Adipocyte (in vitro differentiated cells): ENCODE measurements at places on chromosomes 13 and 19.

- DNase-seq: peak; percentile 90
These were observed 18.4 kb upstream of the KCTD15 start for GRCh38 chr19:33778089-33778791.

GRCh38 chr13:33722216-33722915 is 95.6 kb upstream of the RFC3 start:
- DNase-seq: peak; percentile 34

- no peak for DNase-seq
These were observed 2.6 kb downstream of the NR1H2 start for GRCh38 chr19:50378863-50379236.

GRCh38 chr13:72849571-72849970 is 67.6 kb downstream of the PIBF1 start:
- DNase-seq: peak; percentile 24

DNA sequence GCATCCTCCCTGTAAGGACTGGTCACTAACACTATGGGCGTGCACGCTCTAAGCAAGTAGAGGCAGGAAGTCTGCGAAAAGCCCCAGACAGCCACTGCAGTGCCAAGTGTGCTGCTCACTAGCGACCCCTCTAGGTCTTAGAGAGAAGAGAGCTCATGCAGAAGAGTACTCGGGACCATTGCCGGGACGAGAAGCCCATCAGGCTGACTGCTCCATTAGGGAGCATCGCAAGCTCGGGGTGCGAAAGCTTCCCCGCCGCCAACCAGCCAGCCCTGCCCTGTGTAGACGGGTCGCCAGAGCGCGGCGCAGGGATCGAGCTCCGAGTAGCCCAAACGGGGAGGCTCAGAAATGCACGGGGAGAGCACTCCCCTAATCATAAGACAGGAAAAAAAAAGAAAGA is 16.6 kb downstream of the POU4F1 start:
- DNase-seq: no peak

GRCh38 chr13:42849200-42849599 is 67.8 kb downstream of the FAM216B start:
- DNase-seq: no peak

DNA sequence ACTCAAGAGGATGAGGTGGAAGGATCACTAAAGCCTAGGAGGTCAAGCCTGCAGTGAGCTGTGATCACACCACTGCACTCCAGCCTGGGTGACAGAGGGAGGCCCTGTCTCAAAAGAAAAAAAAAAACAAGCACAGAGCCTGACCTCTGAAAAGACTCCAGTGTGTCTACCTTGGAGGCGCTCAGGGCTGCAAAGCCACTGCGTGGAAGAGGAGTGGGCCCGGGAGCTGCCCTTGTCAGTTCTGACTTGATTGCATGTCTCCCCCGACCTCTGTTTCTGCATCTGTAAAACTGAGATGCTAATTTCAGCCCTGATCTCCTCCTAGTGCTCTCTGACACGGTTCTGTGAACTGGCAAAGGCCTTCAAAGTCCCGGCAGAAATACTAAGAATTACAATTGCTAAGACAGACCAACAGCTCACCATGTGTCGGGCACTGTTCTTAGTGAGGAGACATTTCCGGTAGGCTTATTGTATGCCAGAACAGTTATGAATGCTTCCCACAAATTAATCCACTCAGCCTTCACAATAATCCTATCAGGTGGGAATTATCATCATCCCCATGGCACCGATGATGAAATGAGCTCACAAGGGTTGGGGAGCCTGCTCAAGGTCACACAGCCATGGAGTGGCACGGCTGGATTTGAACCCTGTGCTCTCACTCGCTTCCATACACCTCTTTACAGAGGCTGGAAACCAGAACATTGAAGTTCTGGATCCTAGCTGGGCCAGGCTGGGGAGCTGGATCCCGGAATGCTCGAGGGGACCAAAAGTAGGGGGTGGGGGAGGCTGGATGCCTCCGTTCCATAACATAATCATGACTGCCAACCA is 3.5 kb downstream of the AKT2 start:
- DNase-seq: no peak

DNA sequence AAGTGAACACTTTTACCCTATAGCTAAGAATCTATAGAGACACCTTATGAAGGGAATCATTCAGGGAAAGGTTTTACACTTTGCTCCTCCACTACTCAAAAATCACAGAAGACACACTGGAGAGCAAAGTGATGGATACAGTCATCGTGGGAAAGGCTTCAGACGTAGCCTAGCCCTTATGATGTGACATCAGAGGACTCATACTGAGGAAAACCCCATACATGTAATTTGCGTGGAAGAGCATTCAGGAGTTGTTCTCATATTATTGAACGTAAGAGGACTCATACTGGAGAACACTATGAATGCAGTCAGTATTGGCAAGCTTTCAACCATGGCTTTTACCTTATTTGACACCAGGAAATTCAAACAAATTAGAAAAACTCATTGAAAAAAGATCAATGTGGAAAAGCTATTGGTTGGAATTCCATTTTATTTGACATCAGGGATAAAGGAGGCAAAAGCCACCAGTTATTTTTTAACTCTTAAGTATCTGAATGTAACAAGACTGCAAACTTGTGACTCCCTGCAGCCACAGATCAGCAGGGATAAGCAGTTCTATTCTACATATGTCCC is 16.1 kb upstream of the ZNF274 start:
- DNase-seq: no peak

DNA sequence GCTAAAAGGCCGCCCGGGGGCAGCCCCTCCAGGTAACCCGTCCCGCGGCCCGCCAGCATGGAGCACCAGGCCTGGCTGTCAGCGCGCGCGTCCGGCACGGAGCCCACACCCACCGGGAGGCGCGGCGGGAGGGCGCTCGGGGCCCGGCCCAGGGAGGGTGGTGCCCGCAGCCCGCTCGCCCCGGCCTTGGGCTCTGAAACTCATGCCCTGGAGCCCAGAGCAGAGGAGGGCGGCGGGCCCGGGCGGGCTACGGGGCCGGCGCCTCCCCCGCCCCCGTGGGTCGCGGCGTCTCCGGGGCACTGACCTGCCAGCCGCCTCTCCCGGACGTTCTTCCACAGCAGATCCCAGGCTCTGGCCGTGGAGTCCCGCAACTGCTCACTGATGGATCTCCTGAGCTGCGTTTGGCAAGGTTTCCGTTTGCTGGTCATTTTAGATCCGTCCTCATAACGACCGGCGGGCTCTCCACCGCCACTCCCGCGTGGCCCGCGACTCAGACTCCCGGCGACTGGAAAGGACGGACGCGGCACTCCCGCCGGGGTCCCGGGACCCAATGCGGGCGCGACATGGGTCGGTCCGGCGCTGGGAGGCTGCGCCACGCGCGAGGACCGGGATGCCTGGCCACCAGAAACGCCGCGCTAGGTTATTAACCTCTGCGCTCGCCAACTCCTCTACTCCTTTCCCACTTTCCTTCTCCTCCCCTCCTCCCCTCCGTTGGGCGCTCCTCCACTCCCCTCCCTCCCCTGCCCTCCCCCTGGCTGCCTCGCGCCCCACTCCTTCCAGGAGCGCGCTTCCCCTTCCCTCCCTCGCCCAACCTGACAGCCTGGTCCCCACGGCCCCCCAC is 64.7 kb upstream of the STARD13 start:
- DNase-seq: peak; percentile 73

DNA sequence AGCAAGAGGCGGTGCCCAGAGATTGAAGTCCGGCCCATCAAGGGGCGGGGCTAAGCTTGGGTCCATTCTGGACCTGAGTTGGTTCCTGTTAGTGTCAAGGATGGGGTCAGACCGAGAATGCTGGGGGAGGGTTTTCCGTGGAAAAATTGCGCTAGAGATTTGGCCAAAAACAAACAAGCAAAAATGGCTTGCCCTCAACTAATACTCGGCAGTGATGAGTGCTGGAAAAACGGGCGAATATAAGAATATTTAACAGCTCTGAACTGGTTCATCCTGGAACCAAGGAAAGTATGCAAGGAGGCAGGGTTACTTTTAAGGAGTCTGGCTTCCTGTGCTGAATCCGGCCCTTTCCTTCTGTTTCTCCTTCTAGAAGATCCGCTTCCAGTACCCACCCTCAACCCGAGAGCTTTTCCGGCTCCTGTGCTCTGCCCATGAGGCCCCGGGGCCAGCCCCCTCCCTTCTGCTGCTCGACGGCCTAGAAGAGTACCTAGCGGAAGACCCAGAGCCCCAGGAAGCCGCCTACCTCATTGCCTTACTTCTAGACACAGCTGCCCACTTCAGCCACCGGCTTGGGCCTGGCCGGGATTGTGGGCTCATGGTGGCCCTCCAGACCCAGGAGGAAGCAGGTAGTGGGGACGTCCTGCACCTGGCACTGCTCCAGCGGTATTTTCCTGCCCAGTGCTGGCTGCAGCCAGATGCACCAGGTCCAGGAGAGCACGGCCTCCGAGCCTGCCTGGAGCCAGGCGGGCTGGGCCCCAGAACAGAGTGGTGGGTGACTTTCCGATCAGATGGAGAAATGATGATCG is 880 bp downstream of the SWSAP1 start:
- no peak for DNase-seq

GRCh38 chr13:74026753-74027152 is 107.5 kb downstream of the KLF12 start:
- DNase-seq: no peak

DNA sequence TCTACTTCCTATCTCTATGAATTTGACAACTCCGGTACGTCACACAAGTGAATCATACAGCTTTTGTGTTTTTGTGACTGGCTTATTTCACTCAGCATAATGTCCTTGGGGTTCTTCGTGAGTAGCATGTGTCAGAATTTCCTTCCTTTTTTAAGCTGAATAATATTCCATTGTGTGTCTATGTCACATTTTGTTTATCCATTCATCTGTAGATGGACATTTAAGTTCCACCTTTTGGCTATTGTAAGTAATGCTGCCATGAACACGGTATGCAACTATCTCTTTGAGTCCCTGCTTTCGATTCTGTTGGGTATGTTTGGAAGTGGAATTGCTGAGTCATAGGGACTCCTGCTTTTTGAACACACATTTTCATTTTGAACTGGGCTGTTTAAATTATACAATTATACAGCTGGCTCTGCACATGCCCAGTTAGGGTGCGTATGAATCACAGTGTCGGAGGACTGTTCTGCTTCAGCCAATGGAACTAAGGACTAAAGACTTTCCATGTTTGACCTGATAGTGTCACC is 43.0 kb upstream of the C13orf42 start:
- DNase-seq: peak; percentile 36

DNA sequence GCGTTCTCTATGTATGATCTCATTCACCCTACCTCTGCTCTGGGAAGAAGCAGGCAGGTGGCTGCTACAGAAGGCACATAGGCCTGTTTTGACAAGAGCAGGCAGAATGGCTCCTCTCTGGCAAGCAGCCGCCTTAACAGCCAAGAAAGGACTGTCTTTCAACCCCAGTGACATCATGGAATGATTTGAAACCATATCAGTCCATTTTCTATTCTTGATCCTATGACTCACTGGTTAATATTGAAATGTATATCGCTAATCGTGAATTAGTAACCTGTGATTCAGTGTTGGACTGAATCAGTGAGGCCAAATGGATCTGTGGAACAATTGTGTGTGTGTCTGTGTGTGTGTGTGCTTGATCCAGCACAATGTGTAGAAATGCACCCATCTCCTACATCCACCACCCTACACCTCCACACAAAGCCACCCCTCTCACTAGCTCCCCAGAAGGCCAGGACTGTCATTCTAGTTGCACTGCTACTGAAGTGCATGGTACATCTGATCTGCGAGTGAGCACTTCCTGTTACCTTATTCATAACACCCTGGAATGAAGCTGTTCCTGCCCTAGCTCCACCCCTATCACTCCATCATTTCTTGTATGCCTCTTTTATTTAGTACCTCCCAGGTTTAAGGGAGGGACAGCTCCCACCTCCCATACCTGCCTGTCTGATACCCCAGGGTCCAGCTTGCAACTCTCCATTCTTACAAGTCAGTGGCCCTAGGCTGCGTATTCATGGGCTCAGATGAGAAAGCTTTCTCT is 460.0 kb downstream of the FOXO1 start:
- no peak for DNase-seq

DNA sequence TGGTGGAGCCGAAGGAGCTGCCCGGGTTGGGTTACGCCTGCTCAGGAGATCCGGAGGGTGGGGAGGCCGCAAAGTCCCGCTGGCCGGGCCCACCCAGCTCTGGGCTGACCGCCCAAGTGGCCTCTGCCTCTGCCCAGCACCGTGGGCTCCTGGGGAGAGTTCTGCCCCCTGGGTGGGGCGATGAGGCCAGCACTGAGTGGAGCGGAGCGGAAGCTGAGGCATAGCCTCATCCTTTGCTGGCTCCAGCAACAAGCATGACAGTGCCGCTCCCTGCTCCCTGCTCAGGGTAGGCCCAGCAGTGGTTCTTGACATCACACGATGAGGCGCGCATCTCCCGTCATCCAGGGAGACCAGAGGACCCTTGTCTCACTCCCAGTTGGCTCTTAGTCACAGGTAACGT is 22.5 kb downstream of the CCDC8 start:
- DNase-seq: no peak

GRCh38 chr13:51339952-51340732 is 651 bp downstream of the SERPINE3 start:
- DNase-seq: no peak

DNA sequence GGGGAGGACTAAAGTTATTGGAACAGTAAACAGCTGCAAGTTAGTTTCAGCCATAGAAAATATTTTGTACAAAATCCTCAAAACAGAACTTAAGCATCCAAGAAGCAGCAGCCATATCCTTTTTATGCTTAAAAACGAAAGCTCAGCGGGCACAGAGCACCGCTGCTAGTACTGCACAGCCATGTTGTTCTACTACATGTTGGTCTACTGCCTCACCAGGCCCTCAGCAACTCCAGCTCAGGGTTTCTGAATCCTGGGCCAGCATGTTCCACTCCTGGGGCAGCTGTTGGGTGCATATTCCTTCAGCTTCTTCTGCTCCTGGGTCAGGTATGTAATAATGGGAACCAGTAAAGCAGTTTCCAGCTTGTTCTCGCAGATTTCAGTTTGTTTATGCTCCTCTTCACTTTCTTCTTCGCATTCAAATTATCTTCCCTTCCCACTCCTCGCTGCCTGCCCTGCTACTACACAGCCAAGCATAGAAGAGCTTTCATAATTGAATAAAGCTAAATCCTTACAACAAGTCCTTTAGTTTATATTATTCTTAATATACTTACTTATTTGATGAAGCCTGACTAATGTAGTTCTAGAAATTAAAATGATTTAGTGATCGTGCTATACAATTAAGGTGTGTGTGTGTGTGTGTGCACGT is 820.5 kb upstream of the ATXN8OS start:
- DNase-seq: no peak
